ENCODE measurements at places on chromosomes 2 and 18.

DNA sequence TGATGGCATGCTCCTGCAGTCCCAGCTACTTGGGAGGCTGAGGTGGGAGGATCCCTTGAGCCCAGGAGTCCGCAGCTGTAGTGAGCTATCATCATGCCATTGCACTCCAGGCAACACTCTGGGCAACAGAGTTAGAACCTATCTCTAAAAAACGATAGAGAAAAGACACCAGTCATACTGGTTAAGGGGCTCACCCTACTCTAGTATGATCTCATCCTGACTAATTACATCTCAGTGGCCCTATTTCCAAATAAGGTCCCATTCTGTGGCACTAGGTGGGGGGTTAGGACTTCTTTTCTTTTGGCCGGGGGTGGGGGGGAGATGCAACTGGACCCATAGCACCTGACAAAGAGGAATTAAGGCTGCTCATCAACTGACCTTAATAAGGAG lies 163.2 kb upstream of the NCK2 start:
- DNase-seq, result no peak

- no peak for DNase-seq
Measured at GRCh38 chr18:72468021-72468710, 76.0 kb downstream of the CBLN2 start.

- no peak for DNase-seq
Measured at GRCh38 chr2:73114273-73114867, 1.6 kb upstream of the RAB11FIP5 start.

DNA sequence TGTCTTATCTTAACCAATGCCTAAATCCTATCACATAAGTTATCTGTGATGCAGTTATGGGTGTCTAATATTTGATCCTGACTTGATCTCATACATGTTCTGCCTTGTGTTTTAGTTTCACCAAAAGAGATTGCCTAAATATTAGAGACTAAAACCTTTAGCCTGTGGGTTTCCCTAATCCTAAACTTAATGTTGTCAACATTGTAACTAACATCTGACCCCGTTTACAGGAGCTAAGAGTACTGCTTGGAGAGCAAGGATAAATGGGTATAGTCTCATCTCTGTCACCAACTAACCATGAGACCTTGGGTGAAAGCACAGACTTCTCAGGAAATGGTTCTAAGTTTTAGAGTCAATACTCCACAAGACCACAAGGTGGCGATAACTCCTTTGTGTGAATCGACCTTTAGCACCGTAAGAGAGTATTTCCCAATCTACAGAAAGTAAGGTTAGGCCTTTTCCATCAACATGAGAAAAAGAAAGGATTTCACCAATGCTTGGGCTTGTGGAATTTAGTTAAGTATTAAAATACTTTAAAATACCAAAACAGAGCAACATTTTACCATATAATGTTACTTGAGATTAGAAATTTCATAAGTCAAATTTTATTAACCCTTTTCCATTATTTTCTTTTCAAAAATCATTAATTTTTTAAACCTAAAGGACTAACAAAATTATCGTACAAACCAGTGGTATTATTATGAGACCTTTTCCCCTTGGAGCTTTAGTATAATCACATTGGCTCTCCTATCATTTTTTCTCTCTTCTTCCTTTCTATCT lies 60.5 kb downstream of the G6PC2 start:
- peak; percentile 36 for DNase-seq

GRCh38 chr18:76658627-76659026 lies 163.6 kb upstream of the ZNF516 start:
- DNase-seq, result no peak

DNA sequence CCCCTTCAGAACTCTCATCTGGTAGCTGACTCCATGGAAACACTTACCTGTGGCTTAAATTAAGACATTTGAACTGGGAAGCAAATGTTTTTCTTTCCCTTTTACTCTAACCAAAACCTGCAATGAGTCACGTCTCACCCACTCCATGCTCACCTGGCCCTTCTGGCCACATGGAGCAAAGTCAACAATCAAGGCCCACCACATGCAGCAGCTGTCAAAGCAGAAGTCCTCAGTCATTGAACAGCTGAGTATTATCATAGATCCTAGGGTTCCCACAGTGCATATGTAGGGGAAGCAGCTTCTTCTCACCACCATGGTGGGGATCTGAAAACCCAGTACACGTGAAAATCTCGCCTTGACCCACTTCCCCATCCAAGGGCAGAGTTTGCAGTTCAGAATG lies 12.3 kb upstream of the MEP1B start:
- no peak for DNase-seq

DNA sequence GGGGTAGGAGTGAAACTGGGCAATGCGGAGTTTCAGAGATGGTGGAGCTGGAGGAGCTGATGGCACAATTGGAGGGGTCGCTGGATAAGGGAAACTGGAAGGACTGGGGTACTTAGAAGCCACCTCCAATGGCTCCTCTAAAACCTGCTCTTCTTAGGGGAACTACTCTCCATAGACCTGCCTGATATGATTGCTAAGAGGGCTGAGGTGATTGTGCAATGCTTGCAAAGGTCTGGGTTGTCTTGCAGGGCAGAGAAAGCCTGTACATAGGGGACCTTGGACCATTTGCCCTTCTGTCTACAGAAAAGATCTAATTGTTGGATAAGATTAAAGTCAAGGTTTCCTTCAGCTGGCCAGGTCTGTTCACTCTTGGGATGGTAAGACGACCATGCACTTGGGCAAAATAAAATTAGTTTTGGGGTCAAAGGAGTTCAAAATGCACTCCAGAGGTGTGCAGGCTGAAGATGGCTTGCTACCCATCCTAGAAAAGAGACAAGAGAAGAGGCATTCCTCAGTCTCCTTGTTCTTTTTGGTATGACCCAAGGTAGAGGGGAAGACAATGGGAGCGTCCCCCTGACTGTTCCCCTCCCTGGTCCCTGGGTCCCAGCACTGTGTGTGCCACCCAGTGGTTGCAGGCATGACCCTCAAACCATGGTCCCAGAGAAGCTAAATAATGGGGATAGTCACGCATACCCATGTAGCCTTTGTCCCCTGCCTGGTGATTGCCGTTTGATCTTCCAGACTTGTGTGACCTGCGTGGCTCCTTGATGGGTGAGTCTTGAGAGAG lies 41.1 kb downstream of the STK17B start:
- no peak for DNase-seq

DNA sequence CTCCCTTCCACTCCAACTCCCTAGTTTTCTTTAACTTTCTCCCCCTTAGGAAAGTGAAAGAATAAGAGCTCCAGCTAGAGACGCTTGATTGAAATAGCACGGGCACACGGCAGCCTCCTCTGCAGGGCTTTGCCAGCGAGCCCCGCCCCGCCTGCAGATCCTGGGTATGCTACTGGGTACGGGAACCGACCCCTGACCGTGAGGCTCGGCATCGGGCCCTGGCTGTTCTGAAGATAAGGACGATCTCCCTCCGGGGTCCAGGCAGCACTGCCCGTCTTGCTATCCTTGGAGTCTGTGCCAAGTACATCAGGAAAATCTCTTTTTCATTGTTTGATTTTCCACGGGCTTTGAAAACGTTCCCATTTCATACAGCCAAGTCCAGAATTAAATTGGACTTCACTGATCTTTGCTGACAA lies 284.5 kb downstream of the MTX2 start:
- DNase-seq, result peak; percentile 43

GRCh38 chr2:218217360-218218267 lies 625 bp downstream of the ARPC2 start:
- DNase-seq, result no peak

Data from HS-27A (cell line).